CD14-positive monocyte (primary cell): ENCODE measurements at places on chromosomes 2 and 18.

DNA sequence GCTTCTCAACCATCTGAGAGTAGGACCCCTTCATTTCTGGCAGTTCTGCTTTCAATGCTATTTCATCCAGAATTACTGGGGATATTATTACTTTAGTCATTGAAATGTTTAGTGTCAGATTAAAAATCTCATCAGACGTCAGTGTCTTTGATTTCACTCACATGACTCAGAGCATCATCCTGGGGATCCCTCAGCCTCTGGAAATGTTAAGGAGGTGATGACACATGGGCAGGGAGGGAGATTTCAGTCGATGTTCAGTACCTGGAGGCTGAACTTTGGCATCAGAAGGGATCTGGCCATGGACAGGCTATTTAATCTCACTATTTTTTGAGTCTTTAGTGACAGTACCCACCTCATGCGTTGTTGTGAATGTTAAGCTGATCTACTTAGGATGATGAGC lies 39.1 kb downstream of the OSBPL6 start:
- DNase-seq: no peak

DNA sequence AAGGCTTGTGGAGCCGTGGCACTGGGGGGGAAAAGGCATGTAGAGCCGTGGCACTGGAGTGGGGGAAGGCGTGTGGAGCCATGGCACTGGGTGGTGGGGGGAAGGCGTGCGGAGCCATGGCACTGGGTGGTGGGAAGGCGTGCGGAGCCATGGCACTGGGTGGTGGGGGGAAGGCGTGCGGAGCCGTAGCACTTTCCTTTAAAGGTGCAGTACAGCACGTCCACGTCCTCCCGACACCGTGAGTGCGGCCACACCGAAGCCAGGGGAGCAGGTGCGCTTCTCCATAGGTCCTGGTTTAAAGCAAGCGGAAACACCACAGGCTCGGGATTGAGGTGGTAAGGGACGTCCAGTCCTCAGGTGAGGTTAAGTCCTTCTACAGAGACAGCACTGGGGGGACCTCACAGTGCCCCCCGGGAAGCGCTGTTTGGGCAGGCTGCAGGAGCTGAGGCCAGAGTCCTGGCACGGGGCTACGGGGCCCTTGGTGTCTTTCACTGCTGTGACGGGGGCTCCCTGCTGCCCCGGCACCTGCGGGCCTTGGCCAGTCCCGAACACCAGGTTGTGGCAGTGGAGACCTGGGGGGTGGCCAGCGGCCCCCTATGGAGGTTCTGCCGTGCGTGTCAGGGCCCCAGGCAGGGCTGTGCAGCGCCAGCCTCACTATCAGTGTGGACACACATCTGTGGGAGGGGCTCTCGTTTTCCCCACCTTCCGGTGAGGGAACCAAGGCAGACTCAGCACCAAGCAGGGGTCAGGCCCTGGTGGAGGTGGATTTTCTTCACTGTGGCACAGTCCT lies 93.0 kb upstream of the CTDP1 start:
- no peak for DNase-seq

DNA sequence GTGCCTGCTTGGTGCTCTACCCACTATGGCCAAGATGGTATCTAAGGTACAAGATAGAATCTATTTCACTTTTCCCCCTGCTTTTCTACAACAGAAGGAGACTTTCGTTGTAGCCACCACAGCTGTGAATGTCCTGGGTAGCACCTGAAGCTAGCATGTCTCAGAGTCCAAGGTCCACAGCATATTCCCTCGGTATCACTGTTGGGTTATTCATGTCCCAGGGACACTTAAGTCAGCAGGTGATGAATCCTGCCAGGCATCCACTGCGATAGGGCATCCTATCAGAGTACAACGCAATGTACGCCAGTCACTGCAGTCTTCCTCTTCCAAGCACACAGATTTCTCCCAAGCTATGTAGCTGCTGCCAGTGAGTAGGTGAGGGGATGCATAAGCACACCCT lies 129.1 kb upstream of the LINC00305 start:
- no peak for DNase-seq

- DNase-seq: no peak
These were observed 169.5 kb upstream of the MAP3K20 start for GRCh38 chr2:172905937-172906811.

- DNase-seq: no peak
These were observed 170.5 kb downstream of the ANKRD44 start for GRCh38 chr2:197140045-197140444.

DNA sequence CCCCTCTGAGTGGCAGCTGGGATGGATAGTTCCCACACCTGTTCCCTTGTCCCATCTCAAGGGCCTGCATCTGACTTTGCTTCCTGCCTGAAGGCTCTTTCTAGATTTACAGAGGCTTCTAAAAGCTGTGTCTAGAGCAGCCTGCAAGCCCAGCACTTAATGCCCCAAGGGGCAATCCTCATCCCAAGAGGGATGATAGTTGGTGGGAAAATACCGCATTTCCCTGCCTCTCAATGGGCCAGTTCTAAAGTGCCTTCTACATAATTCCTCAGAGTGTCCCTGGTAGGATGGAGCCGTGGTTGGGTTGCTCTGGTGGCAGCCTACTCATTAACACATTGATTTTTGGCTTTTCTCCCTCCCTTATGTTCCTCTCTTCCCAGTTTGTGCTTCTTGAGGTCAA lies 29.5 kb downstream of the LAMA3 start:
- no peak for DNase-seq

DNA sequence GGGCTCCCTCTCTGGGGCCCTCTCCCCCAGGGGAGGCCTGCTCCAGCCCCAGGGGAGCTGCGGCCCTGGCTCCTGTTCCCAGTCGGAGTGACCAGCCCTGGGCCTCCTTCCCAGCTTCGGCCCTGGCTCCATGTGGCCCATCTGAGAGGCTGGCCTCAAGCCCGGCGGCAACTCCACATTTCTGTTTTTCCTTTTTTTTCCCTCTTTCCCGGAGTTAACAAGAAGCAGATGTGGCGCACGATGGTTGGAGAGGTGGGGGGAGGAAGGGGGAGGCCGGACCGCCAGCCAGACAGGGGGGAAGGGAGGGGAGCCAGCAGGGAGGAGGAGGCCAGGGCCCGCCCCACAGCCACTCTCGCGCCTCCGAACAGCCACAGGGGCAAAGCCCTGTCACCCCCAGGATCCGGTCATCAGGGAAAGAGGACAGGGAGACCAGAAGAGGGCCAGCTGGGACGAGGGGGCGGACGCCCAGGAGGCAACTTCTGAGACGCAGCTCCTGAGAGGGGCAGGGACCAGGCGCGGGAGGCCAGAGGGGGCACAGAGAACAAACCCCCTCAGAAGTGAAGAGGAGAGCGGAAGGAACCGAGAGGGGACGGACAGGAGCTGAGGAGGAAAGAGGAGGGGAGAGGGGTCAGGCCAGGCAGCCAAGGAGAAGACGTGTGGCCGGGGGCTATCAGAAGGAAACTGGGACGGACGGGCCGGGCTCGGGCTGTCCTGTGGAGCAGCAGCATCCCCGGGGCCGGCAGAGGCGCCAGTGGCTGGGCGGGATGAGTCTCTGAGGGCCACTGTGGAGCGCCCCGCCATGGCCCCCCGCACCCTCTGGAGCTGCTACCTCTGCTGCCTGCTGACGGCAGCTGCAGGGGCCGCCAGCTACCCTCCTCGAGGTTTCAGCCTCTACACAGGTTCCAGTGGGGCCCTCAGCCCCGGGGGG lies at the start of gene EMILIN1:
EMILIN1 (plus strand) TSS at position 349 of the 928 bp plus-strand sequence; CDS start at position 800, 451 bp downstream.
- DNase-seq: no peak

GRCh38 chr2:86357392-86357963 lies 20.1 kb upstream of the REEP1 start:
- no peak for DNase-seq

DNA sequence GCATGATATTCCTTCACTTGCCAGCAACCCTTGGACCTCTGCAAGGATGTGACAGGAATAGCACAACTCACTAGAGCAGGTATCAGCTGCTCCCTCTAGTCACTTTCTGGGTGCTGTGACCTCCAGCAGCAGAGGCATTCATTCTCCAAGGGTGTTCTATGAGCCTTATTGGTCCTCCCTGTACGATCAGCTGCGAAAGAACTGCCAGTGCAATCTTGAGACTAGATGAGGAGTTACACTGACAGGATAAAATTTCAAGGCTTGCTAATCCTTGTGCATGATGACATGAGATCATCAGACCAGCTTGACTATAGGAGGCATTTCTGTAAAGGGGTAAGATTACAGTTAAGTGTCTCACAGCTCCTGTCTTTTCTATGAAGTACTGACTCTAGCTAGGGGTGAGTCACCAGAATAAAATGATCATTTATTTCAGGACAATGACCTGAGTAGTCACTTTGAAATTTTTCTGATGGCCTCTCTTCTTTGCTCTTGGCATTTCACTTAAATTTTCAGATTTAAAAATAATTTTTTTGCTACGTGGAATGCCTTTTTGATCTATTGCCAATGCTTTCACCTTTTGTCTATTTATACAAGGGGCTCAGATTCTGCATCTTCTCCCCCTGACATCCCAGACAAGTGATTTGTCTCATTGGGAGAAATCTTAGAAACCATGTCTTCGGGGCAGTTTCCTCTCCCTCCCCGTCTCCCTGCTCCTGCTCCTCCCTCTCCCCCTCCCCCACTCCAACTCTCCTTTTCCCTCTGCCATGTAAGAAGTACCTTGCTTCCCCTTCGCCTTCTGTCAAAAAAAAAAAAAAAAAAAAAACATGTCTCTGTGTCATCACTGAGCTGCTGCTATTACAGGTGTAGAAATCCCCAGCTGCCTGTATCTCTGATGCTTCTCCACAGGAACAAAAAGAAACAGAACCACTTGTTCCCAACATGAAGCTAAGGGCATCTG lies 49.2 kb upstream of the FRZB start:
- DNase-seq: no peak

GRCh38 chr2:138654146-138654545 lies 126.0 kb downstream of the NXPH2 start:
- DNase-seq: no peak
